ENCODE measurements at places on chromosomes 1 and 21.

DNA sequence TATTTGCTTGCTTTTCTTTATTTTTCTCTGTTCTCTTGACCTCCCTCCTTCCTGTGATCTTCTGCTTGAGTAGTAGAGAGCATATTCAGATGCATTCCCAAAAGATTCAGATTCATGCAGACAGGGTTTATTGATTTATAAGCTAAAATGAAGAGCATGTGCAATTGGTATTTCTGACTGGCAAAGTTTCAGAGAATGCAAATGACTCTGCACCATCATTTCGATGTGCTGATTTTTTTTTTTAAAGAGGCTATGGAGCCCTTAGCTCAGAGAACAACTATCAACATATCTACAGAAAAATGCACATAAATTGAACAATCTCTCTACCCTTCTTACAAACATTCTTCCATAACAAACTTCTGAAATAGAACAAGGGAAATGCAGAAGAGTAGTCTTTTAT lies 312.0 kb downstream of the VAV3 start:
- DNase-seq: no peak

DNA sequence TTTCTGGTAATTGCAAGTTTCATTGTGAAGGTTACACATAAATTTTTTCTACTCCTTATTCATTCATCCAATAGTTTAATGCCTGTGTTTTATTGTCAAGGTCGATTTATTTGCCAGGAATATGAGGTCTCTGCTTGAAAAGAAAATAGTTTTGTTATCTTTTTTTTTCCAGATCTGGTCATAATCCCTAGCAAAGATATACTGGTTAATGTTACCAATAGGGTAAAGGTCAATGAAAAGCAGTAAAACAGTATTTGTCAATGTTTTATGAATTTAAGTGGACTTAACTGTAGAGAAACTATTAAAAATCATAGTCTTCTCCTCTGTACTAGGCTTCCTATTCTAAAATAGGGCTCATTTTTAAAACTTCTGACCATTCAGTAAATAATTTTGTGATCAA lies 8.1 kb upstream of the FMO3 start:
- no peak for DNase-seq

DNA sequence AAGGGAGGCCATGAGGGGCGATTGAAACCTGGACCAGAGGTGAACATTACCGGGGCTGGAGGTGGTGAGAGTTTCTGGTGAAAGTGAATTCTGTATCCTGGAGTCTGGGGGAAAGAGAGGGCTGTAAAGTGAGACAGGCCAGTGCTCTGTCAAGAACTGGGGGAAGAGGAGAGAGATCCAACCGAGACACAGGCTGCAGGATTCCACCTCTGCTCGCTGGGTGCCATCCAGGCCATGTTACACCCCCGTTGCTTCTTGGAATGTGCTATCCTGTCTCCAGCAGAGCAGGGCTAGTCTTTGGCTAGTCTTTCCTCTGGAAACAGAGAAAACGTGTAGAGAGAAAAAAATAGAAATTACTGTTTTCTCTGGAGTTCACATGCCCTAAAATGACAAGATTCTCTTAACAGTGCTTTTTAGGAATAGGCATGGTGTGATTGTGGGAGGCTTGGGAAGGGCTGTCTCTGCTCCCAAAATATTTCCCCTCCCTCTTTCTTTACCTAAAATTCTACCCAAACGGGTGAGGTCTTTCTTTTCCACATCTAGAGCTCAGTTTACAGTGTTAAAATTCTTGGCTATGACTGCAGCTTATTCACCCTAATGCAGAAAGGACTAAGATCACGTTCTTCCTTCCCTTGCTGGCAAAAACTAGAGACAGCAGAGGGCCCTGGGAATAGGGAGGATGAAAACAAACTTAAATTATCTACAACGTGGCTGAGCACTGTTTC lies 16.5 kb upstream of the OVAAL start:
- no peak for DNase-seq

DNA sequence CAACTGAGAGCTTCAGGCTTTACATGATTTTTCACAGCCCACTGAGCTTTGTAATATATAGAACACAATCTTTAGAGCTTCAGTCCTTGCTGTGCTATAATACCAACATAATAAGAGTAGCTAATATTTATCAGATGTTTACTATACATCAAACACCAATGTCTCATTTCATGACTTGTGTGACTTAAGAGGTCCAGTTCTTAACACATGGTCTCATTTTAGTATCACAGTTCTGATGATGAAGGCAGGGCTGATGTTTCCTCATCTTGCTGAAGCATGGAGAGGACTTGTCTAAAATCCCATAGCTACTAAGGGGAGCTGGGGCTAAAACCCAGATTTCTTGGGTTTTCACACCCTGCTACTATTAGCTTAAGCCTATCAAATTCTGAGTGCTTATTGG lies 5.5 kb downstream of the MTR start:
- DNase-seq: no peak

- no peak for DNase-seq
These were observed 181.4 kb upstream of the KIAA0040 start for GRCh38 chr1:175373786-175374623.

- no peak for DNase-seq
These were observed 11.8 kb upstream of the KIAA0040 start for GRCh38 chr1:175204330-175204729.
